ENCODE measurements at places on chromosomes 7 and 10.

- no peak for DNase-seq
Measured at GRCh38 chr7:95537468-95537867, 51.7 kb downstream of the ASB4 start.

GRCh38 chr10:75472685-75473084 is 41.3 kb downstream of the LRMDA start:
- DNase-seq, result no peak

- no peak for DNase-seq
Measured at GRCh38 chr7:137073571-137074325, 205.3 kb downstream of the CHRM2 start.

- no peak for DNase-seq
Measured at GRCh38 chr7:142606081-142606480, 143.2 kb upstream of the PRSS1 start.

GRCh38 chr10:117539903-117540639 is 2.5 kb upstream of the EMX2 start:
- no peak for DNase-seq

- DNase-seq, result peak; percentile 90
Measured at GRCh38 chr10:11898372-11899066, 75.4 kb downstream of the PROSER2 start.

GRCh38 chr10:67549390-67549789 is 146.6 kb downstream of the CTNNA3 start:
- no peak for DNase-seq

Data from upper lobe of right lung (tissue), 1 donor.